Activated T-helper 9 cell treated with anti-CD3 and anti-CD28 coated beads, Interleukin-2, amount 50 U/mL, for 16 hours (primary cell): ENCODE measurements at places on chromosomes 5 and 9.

GRCh38 chr9:37035648-37036370, 1.7 kb upstream of the PAX5 start:
- DNase-seq = no peak

DNA sequence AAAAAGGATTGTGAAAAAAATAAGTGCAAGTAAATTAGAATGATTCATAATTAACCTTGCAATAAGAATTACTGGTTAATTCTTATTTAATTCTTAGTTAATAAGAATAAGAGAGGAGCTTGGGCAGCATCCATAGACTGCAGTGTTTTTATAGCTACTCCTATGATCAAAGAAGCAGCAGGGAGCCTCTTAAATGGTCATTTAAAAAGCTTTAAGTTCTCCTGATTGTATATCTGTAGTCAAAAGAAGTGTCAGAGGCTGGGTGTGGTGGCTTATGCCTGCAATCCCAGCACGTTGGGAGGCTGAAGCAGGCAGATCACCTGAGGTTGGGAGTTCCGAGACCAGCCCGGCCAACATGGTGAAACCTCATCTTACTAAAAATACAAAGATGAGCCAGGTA, 14.4 kb downstream of the ACER2 start:
- DNase-seq = no peak

GRCh38 chr5:168147568-168148360, 143.7 kb upstream of the WWC1 start:
- DNase-seq = no peak

GRCh38 chr9:33992632-33993031, 56.1 kb downstream of the UBAP2 start:
- no peak for DNase-seq

- no peak for DNase-seq
These were observed 265.6 kb downstream of the ZSWIM6 start for GRCh38 chr5:61597684-61598083.

DNA sequence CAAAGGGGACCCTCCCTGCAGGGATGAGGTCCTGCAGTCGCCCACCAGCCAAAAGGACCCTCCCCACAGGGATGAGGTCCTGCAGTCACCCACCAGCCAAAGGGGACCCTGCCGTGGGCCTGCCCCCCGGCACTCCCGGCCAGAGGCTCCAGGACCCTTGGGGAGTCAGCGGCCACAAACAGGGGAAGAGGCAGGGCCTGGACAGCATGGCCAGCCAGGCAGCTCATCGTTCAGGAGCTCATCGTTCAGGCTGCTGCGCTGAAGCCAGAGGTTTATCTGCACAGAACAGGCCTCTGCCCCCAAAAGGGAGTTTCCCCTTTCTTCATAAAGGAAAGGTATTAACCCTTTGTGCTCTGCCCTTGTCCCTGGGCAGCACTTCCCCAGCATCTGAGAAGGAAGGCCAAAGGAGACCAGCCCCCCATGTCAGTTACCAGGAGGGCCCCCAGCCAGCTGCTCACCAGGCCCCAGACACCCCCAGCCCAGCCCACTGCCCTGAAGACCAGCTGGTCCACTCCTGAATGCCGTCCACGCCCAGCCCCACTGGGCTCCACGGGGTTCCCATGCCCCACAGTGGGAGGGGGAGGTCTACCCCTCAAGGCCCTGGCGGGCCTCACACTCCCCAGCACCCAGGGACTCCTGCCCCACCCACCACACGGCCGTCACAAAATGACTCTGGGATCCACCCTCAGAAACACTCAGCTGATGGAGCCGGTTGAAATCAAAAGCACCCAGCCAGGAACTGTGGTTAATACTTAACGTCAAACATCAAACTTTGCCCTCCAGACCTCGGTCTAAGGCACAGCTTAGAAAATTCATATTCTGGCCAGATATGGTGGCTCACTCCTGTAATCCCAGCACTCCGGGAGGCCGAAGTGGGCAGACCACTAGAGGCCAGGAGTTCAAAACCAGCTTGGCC, 6.3 kb downstream of the SLC12A7 start:
- peak; percentile 51 for DNase-seq

GRCh38 chr9:135928731-135929655, 21.6 kb upstream of the CAMSAP1 start:
- DNase-seq = no peak

GRCh38 chr9:94199776-94200175, 59.3 kb upstream of the ZNF169 start:
- DNase-seq = no peak

GRCh38 chr9:77161966-77162365, 15.4 kb upstream of the VPS13A start:
- no peak for DNase-seq

DNA sequence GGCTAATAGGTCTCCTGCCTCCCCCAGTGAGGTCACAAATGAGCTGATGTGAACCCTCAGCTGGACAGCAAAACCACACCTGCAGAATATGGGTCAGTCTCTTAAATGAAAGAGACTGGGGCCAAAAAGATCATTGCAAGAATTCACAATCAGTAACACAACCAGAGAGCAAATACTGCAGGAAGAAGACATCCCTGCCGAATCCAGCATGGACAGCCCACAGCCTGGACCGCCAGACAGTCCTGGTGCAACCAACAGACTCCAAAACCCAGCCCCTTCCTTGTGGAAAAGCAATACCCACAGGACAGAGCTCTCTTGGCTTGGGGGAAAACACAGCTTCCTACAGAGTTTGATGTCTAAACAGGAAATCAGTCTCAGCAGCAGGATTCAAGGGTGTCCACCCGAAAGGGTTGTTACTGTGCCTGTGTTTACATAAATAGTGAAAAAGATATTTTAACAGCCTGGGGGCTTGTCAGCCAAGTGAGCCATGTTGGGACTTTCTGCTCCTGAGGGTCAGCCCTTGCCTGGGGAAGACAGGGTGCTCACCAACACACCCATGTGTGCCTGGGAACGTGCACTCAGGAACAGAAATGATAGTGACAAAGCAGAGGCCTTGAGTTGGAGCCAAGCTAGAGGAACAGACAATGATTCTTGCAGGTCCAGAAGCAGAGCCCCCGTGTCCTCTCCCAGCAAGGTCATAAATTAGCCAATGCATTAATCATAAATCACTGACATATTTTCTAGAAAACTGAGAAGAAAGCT, 106.2 kb downstream of the SEMA5A start:
- no peak for DNase-seq

DNA sequence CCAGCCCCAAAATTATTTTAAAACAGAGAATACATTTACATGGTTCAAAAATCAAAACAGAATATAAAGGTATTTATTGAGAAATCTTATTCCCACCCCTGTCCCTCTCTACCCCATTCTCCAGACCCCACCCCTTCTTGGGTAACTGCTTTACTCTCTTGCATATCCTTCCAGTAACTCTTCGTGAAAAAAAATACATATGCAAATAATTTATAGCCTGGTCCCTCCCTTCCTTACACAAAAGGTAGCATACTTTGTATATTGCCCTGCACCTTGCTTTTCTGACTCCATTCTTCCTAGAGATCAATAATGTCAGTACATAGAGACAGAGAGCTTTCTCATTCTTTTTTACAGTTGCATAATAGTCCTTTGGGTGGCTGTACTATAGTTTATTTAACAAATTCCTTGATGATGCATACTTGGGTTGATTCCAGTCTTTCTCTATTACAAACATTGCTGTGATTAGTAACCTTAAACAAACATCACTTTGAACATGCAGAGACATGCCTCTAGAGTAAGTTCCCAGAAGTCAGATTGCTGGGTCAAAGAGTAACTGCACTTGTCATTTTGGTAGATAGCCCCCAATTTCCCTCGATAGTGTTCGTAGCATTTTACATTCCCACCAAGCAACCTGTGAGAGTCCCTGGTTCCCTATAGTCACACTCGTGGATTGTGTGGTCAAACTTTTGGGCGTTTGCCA, 47.9 kb downstream of the STOM start:
- no peak for DNase-seq

DNA sequence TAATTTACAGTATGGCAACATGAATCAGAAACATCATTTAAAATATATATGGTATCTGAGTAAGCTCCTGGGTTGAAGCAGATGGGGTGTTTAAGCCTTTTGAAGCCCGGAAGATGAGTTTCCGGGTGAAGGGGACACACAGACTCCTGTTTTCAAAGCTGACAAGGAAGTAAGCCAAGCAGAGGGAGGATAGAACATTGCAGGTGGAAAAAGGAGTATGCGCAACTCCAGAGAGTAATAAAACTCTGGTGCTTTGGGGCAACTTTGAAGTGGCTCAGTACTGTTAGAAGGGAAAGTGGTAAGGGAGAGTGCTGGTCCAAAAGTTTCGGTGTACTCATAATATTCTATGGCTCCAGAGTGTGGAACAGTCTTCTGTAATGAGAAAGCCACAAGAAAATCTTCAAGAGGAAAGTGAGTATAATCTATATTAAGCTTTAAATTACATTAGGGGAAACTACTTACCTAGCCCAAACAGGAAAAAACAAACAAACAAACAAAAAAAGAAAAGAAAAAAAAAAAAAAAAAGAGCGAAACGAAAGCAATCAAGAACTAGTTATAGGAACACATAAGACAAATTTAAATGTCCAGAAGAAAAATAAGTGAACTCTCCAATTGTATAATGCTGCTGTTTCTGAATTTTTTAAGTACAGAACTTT, 2.3 kb upstream of the ST8SIA4 start:
- no peak for DNase-seq

DNA sequence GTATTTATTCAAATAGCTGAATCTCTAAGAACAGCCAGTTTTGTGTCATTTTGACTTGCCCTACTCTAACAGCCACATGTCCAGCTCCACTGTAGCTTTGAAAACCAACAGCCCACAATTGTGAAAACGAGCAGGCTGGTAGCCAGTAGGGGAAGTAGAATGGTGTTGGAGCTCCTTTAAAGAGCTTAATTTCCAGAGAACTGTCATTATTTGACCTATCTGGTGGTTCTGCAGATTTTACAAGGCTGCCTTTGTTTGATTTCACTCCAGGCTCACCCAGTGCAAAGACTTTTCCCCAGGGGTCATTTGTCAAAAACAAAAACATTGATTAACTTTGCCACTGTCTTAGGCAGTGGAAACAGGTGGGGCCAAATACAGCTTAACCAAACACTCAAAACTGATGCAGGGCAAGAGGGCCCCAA, 3.2 kb upstream of the PJA2 start:
- DNase-seq = no peak

DNA sequence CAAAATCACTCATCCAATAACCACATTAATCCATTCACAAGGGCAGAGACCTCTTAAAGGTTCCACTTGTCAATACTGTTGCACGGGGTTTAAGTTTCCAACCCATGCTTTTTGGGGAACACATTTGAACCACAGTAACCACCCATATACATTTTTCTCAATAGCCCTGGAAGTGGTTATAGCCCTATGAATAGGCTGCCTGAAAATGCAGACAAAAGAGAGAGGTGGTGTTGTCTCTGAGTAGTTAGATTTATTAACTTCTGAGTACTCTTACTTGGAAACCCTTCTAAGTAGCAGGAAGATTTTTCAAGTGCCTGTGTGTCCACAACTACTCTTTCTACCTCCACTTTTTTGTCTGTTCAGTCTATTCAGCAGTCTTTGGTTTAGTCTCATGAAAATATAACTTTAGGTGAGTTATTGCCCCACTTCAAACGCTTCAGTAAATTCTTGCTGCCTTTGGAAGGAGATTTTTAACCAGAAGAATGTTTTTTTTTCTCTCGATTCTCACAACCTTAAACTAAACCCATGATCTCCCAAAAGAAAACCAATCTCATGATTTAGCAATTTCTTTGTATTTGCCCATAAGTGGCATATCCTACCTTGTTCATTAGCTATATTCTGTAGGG, 42.6 kb downstream of the ARHGEF28 start:
- DNase-seq = no peak

- DNase-seq = no peak
These were observed 85.5 kb downstream of the TEK start for GRCh38 chr9:27194401-27195091.

GRCh38 chr5:16618138-16618897, 1.5 kb upstream of the RETREG1 start:
- DNase-seq = no peak

DNA sequence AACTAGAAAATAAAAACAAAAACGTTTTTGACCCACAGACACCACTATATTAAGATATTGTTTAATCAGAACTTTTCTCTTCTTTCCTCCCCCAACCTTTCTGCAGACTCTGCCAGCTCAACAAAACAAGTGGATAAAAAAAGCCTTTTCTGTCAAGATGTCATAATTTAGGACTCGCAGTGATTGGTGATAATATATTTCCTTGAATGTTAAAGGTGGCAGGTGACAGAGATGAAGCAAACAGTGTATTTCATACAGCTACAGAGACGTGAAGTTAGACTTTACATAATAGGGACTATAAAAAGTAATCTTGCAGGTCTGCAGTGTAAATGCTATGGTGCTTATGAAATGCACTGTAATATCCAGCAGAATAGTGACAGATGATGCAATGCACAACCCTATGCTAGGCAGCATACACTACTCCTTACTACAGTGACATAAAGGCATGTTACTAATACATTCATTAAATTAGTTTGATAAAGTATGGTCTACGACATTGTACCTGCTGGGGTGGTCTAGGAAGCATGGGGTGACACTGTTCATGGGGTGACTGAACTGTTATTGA, 326.7 kb upstream of the GRAMD2B start:
- no peak for DNase-seq

DNA sequence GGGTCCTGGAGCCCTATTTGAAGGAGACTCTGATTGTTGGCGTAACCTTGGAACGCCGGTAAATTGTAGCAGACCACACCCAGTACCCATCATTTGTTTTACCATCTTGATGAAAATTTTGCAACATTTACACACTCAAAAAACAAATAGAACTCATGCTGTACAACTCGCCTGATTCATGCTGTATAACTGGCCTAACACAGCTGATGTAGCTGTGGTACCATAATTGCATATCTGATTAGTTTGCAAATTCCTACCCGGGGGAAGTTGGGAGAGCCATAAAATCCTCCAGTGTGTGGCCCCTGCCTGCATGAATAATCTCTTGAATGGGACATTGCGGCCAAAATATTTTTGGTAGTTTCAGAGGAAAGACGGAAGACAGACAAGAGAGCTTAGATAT, 9.7 kb downstream of the NIPAL4 start:
- no peak for DNase-seq

DNA sequence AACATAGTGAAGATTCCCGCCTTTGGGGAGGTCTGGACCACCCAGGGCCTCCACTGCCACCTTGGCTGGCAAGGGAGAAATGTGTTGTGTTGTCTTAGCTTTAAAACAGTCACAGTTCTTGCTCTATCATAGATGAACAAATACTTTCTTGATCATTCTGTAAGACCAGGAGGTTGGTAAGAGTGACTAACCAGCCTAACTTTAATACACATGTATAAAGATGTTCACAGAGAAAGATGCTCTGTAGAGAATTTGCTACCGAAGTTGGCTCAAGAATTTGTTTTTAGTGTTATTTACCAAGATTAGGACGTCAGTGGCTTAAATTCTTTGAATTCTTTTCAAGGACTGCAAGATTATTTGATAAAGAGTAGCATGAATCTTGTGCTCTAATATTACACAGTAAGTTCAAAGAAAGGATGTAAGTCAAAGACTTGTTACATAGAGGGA, 28.4 kb downstream of the GLRX start:
- no peak for DNase-seq

GRCh38 chr9:17900606-17901005, 321.7 kb downstream of the SH3GL2 start:
- DNase-seq = no peak

GRCh38 chr9:31950756-31951155, 433.7 kb upstream of the ACO1 start:
- no peak for DNase-seq
